ENCODE measurements at places on chromosomes 3 and 15. TPM values are rescaled to one million over a fixed set of nuclear protein-coding genes. Genes with fewer than 3 reads are reported as not detected.

DNA sequence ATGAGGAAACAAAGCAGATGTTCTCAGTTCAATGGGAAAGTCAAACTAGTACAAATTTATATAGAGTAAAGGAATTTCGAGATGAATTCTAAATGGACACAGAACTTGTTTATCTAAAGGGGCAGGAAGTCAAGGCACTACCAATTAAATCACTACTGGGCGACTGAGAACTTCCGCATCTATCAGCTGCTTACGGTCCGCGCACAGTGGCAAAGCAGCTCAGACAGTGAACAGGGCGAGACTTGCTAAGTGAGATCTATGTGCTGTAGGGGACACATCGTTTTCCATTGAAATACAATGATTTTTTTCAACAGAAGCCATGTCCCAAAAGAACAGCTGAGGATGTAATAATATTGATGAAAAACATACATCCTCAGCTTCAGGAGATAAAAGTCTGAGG is 105.0 kb downstream of the CHRNA7 start:
- DNase-seq = no peak

DNA sequence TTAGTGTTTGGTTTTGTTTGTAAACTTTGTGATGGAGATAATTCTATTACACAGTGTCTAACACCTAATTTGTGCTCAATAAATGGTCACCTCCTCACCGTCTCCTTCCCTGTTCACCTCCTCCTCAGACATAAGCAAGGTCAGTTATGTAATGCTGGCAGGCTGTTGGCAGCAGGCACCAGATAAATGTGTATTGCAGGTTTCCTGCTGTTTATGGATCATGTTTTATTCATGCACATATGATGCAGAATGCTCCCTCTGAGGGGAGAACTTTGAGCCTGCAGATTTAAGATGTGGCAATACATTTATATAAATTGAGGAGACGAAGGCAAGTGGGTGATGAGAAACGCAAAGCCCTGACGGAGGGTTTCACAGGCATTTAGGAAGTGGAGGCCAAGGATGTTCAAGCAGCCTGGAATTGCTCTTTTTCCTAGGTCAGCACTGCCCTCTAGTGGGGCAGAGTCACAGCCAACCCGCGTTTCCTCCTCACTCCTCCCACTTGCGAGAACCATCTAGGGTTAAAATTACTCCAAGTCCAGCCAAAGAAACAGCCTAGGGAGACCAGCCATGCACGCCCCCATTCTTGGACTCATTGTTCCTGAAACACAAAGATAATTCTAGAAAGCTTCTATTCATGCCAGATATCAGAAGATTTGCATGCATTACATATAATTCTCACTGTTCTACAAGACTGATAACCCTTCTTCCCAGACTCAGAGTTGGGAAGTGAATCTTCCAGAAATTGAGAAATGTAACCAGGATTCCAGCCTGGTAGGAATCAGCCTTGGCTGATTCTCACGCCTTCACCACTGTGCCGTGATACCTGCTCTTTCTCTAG is 228.7 kb downstream of the SLCO3A1 start:
- DNase-seq = peak; percentile 60

PLSCR5 gene
- total RNA-seq = not detected

DNA sequence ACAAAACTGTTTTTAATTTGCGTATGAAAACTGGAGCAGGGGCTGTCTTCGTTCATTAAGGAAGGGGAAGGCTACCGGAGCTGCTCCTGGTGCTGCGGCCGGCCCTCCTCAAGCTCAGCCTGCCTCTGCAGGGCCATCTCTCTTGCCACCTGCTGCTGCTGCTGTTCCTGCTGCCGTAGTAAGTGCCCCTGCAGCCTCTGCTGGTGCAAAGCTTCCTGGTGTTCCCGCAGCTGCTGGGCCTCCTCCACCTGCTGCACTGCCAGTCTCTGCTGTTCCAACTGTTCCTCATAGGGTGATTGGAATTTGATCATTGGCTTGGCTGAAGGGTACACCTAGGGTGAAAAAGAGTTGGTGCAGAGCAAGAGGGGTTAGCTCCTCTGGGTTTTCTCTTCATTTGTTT is 66.0 kb downstream of the GOLIM4 start:
- DNase-seq = no peak

APBA2 gene
- total RNA-seq = 2.9 TPM

- DNase-seq = no peak
These were observed 23.1 kb downstream of the BHLHE40 start for GRCh38 chr3:5002174-5002870.

DNA sequence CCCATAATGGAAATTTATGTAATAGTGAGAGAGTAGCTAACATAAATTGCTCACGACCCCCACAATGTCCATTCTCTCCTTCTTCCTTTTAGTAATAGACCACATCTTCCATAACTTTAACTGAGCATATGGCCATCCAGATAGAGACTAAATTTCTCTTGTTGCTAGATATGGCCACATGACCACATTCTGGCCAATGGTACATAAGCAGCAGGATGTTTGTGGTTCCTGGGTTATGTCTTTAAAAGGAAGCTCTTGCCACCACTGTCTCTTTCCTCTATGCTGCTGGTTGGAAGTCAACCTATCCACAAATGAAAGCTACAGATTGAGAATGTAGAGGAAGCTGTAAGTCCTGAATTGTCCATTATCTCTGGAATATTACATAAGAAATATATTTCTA is 59.7 kb upstream of the NPHP3 start:
- DNase-seq = no peak

DNA sequence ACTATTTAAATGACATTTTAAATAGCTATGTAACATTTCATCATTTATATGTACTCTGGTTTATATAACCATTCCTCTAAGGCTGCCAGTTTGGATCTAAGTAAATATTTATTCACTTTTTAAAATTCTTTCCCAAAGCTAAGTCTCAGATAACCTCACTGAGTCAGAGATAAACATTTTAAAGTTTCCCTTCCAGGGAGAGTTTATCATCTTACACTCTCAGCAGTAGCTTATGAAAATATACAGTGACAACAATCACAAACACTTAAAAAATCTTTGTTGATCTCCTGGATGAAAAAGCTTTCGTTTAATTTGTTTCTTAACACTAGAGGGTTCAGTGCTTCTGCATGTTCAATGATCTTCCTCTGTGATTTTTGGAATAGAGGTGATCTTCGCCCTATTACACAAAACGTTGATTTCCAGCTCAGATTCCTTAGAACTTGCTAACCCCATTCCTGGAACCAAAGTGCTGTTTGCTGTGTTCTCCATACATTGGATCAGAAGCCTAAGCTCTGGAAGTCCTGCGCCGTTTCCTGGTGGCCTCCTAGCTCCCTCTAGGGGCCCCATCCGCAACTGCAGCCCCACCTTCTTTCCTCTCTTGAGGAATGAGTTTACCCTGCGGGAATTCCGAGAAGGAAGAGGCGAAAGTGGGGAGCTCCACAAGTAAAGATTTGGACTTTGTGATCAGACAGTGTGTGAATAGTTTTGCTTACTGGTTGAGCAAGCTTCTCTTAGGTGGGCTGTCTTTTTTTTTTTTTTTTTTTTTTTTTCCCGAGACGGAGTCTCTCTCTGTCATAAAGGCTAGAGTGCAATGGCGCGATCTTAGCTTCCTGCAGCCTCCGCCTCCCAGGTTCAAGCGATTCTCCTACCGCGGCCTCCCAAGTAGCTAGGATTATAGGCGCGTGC is 29.3 kb upstream of the SACM1L start:
- peak; percentile 72 for DNase-seq

GRCh38 chr3:195876297-195877064 is 31.9 kb downstream of the TNK2 start:
- DNase-seq = peak; percentile 86

DNA sequence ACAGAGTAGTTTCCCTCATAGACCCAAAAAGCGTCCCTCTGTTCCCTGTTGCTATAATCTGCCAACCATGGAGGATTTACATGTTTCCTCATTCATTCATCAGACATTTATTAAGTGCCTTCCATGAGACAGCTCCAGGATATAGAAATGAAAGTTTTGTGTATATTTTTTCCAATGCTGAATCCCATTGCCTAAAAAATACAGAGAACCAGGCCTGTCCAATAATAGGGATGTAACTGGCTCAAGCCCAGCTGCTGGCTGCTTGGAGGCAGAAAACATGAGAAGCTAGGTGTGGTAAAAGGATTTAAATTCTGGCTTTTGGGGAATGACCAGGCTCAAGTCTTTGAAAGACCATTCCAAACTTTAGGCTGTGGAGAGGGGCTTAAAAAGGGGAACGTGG is 41.5 kb downstream of the RARB start:
- no peak for DNase-seq

- peak; percentile 75 for DNase-seq
These were observed at the start of gene ALDH1L1 for GRCh38 chr3:126180477-126181397. ALDH1L1 (minus strand) TSS chr3:126180586; CDS start chr3:126160979, 19,607 bp downstream.

GRCh38 chr15:41691471-41691870 is 31.3 kb downstream of the MGA start:
- no peak for DNase-seq

GRCh38 chr3:13110678-13111116 is 37.5 kb upstream of the IQSEC1 start:
- DNase-seq = no peak

Measured in liver (tissue), 10 donors.